ENCODE measurements at places on chromosomes 1 and 21.

DNA sequence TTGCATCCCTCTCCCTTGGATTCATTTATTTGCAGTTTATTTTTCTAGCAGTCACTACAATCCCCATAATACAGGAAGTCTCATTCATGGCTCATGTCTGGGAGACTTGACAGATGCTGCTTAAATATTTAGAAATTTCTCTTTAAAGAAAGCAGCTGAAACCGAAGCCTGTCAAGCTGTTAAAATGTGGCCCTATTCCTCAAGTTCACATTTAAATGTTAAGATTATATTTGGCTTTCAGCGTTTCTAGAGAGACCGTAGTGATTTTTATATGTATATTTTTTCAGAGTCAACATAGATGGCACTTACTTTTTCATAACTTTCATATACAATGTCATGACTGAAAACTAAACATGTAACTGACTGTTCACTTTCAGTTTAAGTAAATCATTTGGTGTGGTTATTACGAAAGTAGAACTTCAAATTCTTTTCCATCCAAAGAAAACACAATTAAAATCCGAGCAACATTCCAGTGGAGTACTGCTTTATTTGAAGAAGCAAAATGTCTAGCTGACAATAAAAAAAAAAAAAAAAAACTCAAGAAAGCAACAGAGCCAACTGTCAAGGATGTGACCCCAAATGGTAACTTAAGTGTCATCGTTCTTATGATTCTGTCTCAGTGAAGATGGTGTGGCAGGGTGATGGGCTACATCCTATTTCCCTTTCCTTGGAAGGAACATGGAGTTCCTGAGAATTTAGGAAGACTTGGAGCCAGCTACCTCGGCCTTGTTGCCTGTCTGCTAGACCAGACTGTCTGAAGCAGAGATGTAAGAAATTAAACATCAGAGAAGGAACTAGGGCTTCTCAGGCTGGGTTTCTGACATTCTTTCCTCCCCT lies 37.8 kb downstream of the MIS18A start:
- DNase-seq: peak; percentile 21

DNA sequence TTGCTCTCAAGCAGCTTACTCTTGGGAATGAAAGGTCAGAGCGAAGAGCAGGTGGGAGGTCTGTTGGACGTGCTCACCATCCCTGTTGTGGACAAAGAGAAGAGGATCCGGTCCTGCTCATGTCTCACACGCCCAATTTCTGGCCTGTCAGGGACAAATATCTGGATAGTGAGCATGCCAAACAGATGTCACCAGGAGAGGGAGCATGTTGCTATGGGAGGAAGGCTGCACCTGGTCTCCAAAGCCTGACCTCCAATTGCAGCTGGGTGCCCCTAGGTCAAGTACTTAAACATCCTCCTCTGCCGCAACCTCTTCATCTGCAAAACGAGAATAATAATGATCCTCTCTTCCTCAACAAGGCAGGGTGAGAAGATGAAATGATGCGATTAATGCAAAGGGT lies 53.4 kb downstream of the DMRTA2 start:
- no peak for DNase-seq

DNA sequence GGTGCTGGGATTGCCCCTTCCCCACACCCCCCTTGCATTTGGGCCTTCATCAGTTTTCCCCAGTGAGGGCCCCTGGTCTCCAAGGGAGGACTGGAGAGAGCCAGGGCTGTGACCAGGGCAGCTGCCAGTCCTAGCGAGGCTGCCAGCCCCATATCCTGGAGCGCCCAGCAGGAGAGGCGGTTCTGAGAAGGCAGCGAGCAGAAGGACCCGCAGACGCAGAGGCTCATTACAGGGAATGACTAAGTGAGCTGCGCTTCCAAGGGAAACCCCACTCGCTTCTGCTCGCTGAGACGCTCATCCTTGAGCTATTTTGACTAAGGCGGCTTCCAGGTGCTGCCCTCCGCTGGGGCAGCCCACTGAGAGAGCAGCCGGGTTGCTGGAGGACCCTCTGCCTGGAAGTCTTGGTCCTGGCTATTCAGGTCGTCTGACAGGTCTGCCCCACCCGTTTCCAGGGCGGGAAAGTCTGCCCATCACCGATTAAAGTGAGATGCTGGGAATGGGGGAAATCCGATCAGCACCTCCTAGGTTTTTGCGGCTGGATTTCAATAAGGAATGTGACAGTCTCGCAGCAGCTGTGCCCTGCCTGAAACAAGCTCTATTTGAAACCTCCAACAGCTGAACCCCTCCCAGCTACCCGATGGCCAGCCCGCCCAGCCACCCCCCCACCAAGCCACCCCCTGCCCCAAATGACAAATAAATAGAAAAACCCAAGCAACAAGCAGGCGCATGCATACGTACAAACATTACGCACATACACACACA lies 2.8 kb downstream of the KCNN3 start:
- DNase-seq: peak; percentile 69

GRCh38 chr1:28925350-28925891 lies 11.1 kb downstream of the EPB41 start:
- no peak for DNase-seq

DNA sequence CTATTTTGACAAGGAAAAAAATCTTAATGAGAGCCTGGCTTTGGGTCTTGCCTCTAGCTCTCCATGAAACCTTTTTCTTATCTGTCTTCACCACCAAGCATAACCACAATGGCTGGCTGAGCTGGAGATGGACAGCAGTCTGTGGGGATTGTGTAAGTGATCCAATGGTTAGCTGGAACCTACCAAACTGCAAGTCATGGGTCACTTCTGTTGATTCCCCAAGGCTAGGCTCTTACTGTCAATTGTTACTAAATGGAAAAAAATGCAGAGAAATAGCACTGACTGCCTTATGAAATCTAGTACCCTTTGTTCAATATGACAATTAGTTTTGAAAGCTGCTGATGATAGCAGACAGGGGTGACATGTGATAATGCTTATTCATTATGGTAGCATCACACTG lies 359.0 kb downstream of the ST6GALNAC3 start:
- peak; percentile 47 for DNase-seq

GRCh38 chr1:147541672-147542568 lies 619 bp downstream of the BCL9 start:
- peak; percentile 41 for DNase-seq

DNA sequence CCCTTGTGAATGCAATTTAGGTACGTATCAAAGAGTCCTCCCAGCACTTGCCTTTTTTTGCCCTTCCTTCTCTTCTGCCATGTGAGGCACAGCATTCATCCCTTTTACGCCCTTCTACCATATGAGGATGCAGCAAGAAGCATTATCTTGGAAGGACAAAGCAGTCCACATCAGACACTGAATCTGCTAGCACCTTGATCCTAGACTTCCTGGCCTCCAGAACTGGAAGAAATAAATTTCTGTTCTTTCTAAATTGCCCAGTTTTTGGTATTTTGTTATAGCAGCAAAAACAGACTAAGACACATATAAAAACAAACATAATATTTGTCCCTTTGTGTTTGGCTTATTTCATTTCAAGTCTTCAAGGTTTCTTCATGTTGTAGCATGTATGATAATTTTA lies 20.1 kb downstream of the EPS15 start:
- DNase-seq: no peak

GRCh38 chr21:36788120-36788638 lies 89.3 kb downstream of the SIM2 start:
- DNase-seq: no peak

GRCh38 chr1:31701091-31701736 lies 2.6 kb downstream of the COL16A1 start:
- DNase-seq: peak; percentile 99

DNA sequence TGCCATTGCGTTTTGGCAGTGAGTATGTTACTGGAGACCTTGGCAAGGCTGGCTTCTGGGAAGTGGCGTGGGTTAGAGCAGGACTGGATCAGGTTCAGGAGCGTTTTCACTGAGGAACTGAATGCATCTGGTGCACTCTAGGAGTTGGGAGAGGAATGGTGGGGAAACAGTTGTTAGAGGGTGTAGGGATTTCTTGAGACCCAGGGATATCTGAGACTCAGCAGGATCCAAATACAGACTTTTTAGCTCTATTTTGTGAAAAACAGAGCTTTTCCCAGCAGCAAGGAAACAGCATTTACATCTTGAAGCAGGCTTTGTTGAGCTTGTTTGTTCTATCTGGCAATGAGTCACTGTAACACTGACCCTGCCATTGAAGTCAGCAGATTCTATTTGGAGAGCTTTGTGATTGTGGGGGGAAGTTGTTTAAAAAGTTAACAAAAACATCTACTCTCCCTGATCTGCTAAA lies 56.9 kb upstream of the NRIP1 start:
- DNase-seq: no peak

DNA sequence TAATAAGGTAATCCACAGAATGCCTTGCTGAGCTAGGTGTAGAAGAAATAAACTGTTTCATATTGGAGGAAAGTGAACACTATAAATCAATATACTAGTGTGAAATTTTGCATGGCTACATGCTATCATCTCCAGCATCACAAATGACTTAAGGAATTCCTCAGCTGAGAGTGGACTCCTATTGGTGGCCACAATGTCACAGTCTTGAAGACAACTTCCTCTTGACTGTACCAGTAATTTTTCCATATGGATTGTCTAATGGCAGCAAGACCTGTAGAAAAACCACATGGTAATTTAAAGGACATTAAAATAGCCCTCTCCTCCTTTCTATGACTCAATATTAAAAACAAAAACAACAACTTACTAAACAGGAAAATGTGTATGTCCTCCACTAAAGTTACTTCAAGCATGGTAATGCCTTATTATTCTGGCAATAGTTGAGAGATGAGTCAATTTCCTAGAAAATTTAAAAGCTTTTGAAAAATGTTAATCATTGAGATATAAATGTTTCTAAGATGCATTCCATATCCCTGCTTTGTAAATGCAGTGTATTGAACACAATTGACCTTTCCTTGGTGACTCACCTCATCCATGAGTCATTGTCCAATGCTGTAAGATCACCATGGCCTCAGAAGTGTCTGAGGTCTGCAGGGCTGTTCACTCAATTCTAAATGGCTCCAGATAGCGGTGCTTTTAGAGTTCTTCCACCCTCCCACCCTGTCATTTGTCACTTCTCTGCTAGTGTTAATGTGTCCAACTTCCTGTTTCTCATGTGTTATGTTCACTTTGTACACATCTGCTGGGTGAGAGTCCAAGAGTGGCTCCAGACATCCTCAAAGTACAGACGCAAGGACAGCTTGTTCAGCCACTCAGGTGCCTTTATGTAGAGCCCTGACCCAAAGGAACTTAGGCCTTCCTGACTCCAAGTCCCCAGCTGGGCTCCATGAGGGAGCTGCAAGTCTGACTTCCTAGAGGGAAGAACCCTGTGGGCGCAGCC lies 32.8 kb upstream of the DNASE2B start:
- DNase-seq: peak; percentile 98

GRCh38 chr1:27548136-27548853 lies 55.6 kb downstream of the AHDC1 start:
- DNase-seq: no peak

GRCh38 chr1:202806845-202807450 lies 1.3 kb downstream of the KDM5B start:
- no peak for DNase-seq

- no peak for DNase-seq
Observed at GRCh38 chr1:20078171-20078651, 8.2 kb downstream of the PLA2G5 start.

- DNase-seq: no peak
Observed at GRCh38 chr1:16209847-16210407, 2.5 kb downstream of the ARHGEF19 start.

GRCh38 chr1:38992412-38993111 lies 1.5 kb downstream of the AKIRIN1 start:
- no peak for DNase-seq

DNA sequence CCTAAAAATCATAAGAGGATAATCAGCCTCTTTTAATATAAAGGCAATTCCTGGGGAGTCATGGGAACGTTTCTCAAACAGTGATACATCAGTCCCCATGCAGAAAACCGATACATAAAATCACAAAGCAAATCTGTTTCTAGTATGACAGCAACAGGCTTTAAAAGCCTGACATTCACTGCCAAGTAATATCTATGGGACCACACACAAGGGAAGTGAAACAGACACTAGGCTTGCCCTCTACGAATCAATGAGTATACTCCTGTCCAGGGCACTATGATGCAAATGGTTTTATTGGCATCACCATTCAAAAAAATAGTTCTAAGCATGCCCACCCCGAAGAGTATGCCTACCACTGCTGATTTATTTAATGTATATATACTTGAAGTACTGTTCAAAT lies 54.4 kb downstream of the TIAM1 start:
- DNase-seq: no peak

GRCh38 chr1:24390924-24391782 lies 22.4 kb downstream of the STPG1 start:
- peak; percentile 82 for DNase-seq

DNA sequence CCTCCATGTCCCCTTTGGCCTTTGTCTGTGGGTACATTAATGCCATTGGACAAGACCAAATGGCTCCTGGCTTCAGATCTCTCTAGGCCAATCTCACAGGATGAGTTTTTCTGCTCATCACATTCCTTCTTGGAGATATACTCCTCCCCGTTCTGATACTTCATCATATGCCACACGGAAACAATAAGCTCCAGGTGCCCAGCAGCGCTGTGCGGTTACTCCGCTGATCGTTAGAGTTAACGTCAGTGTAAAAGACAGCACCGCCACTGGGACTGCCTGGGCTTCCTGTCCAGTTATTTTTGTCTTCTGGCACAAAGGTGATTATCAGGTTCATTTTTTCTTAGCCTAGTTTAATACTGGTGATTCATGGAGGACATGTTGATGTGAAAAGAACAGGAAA lies 22.5 kb downstream of the CACHD1 start:
- DNase-seq: no peak

DNA sequence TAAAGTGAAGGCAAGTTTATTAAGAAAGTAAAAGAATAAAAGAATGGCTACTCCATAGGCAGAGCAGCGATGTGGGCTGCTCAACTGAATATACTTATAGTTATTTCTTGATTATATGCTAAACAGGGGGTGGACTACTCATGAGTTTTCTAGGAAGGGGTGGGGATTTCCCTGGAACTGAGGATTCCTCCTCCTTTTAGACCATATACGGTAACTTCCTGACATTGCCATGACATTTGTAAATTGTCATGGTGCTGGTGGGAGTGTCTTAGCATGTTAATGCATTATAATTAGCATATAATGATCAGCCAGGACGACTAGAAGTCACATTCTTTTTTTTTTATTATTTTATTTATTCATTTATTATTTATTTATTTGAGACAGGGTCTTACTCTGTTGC lies 46.4 kb upstream of the BARHL2 start:
- DNase-seq: no peak

DNA sequence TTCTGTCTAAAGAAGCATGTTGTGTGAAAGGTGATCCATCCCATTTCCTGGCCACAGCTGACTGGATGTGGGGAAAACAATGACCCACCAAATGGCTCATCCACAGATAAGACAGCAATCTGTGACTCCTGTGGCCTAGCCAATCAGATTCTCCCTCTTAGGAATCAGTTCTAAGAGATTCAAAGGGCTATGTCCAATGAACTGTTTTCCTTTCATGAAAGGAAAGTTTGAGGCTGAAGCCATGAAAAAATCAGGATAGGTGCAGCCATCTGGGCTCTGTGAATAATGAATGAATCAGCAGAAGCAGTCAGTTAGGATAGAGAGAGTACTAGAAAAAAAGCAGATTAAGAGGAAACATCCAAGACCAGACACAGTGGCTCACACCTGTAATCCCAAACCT lies 164.7 kb downstream of the NRIP1 start:
- DNase-seq: peak; percentile 60

Data from fibroblast of upper back skin (primary cell).